ENCODE measurements at places on chromosomes 6 and 20.

DNA sequence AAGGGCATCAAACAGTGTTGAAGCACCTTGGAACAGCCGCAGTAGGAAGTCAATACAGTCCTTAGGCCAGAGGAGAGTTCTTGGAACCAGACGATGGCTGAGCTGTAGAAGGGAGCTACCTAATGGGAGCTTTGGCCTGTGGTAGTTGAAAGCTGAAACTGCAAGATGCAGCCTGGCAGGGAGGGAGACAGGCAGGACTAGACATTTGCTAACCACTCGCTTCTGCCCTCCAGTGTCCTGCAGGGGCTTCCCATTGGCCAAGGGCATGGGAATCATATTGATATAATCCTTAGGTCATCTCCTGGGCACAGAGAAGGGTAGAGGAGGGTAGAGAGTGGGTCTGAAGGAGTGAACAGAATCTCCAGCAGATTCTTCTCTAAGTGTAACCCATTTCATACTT, 60.4 kb downstream of the TPD52L1 start:
- DNase-seq = no peak

GRCh38 chr6:117268924-117269323, 3.6 kb downstream of the VGLL2 start:
- no peak for DNase-seq

DNA sequence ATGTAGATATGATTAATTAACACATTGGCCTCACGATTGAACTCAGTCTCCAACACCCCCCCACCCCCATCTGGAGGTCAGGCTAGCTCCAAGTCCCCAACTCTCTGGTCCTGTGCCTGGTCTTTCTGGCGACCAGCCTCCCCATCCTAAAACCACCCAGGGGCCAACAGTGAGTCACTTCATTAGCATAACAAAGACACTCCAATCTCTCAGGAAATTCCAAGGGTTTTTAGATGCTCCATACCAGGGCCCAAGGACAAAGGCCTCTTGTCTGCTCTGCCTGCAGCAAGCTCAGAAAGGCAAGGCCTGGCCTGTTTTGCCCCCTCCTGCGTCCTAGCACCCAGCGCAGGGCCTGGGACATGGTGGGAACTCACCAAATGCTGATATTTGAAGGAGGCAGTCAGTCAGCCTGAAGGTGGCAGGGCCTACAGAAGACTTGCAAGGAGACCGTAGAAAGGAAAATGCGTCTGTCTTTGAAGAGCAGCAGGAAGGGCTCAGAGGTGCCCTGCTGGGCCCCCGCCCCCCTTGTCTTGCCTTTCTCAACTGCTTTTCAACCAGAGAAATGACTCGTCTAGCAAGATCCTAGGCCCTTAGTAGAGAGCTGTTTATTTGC, 184.7 kb downstream of the CDH4 start:
- DNase-seq = no peak

DNA sequence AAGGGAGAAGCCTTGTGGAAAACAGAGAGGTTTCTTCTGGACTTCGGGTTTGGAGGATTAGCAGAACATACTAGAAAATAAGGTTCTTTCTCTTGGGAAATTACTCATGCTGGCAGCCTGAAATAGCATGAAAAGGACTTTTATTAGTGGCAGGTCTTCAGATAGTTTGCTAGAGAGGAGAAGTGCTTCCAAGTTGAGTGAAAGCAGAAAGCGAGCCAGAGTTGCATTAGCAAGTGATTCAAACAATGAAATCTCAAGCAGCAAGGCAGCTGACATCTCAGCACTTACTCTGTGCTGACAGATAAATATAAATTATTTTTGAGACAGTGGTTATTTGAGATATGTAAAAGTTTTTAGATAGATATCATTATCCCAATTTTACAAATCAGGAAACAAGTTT, 91.9 kb downstream of the PLCB4 start:
- DNase-seq = no peak

GRCh38 chr6:33636655-33637054, 15.5 kb downstream of the ITPR3 start:
- DNase-seq = no peak

GRCh38 chr6:16776394-16777017, 15.2 kb upstream of the ATXN1 start:
- no peak for DNase-seq

GRCh38 chr6:98641949-98642719, 192.2 kb upstream of the POU3F2 start:
- DNase-seq = no peak

GRCh38 chr6:120129228-120129627, 779.7 kb upstream of the MAN1A1 start:
- no peak for DNase-seq

GRCh38 chr6:135675862-135676261, 175.6 kb upstream of the PDE7B start:
- DNase-seq = no peak

DNA sequence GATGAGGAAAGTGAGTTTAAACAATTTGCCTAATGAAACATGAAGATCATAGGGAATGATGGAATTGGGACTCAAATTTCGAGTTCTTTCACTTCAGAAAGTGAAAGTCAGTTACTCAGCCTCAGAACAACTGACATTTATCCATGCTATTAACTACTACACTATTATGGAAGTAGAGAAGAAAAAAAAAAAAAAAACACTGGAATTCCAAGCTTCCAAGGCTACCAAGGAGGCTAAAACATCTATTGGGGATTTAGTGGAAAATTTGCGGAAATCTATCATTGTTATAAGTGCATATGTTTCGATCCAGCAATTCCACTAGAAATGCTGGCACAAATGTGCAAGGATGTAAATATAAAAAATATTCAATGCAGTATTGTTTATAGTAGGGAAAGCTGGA, 70.4 kb downstream of the TSHZ2 start:
- DNase-seq = no peak

DNA sequence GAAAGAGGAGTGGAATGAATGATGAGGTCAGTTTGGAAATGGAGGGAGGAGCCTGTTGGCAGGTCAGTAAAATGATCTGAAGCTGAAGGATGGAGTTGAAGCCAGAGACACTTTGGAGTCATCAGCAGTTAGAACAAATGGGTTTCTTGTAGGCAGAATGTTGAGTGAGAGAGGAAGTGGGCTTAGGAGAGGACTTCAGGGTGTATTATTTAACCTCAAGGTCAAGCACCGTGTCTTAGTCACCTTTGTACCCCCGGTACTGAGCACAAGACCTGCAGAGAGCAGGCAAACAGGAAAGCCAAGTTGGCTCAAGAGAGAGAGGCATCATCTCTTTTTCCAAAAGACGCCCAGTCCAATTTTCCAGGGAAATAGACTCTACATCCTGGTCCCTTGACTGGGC, 23.3 kb downstream of the C20orf173 start:
- DNase-seq = no peak

- no peak for DNase-seq
Observed at GRCh38 chr6:3236005-3236404, 8.6 kb upstream of the TUBB2B start.

DNA sequence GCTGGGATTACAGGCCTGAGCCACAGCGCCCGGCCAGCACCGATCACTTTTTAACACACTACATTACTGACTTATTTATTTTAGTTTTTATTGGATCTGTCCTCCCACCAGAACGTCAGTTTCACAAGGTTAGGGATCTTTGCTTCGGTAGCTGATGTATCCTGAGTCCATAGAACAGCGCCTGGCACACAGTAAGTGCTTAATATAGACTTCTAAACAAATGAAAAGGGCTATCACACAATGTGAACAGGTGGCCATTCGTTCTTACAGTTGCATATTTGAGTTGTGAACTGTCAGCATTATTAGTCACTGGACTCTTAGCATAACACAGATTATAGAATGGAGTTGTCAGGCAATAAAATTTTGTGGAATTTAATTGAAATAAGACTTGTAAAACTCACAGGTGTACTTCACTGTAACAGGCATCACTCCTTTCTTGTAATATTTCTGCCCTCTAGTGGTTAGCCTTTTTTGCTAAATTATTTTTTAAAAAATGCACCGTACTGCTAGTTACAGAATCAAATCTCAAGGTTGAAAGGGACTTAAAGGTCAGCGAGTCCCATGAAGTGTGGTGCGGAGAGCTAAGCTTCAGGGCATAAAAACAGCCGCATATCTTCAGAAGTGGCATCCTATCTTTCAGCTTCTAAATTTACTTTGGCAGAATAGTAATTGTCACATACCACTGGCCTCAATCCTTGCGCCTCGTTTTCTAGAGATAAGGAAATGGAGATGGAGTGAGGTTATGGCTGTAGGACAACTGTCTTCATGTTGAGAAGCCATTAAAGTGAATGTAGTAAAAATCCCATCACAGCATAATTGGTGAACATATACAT, 3.4 kb upstream of the TBC1D7 start:
- no peak for DNase-seq

DNA sequence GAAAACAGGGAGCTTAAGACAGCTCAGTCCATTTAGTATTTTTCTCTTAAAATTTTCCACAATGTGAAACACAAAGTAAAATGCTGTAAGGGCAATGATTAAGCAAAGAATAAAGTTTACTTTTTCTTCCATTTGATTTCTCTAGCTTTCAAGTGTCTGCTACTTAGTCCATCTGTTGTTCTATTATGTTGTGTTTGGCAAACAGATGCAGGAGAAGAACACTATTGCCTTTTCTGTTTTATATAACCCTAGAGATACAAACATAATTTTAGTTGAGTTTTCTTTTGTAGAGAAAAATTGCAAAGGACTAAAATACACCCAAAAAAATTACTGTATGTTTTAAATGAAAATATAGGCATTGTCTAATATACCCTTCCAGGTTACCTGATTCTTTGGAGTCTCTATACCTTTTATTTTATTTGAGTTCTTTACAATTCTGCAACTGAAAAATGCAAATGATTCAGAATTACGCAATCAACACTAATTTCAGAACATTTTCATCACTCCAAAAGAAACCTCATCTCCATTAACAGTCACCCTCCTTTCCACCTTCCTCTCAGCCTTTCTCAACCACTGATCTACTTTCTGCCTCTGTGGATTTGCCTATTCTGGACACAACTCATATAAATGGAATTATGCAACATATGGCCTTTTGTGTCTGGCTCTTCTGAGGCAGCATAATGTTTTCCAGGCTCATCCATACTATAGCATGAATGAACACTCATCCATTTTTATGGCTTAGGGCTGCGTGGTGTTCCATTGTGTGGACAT, 96.9 kb downstream of the MKKS start:
- DNase-seq = no peak

- no peak for DNase-seq
Observed at GRCh38 chr6:138467901-138468300, 31.4 kb downstream of the NHSL1 start.

DNA sequence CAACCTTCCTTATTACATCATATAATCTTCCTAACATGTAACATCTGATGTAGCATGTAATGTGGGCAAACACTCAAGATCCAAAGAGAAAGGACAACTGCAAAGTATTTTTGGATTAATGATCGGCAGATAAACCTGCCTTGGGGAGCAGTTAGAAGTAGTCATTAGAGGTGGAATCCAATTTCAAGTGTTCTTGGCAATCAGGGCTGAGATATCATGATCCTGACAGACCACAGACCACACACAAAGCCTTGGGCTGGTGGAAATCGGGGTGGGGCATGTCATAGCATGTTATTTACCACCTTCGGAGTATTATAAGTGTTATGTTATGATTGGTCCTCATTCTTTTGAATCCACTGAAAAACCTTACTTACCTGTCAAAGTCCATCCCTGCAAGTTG, 16.3 kb downstream of the NCOA5 start:
- no peak for DNase-seq

DNA sequence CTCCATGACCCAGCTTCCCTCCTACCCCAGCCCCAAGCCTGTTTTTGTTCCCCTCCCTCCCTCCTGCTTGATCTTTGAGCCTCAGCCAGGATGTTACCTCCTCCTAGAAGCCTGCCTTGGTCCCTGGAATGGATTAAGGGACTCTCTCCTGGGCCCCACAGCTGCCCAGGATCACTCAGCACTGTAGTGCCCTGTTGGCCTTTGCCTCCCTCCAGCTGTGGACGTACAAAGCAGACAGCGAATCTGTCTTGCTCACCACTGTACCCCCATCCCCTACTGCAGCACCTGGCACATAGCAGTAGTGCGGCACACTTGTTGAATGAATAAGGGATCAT, 11.8 kb upstream of the FAM110A start:
- DNase-seq = no peak

DNA sequence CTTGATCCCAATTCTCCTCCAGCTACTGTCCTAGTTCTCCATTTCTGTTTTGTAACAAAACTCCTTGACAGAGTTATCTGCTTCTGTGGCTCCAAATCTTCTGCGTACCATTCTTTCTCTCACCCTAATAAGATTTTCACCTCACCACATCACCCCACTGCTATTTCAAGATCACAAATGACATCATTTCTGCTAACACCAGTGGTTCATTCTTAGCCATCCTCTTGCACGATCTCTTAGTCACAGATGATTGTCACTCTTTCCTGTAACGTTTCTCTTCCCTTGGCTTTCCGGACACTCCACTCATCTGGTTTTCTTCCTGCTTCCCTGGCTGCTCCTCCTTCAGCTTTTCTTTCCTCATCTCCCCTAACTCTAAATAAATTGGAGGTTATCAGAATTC, 56.8 kb upstream of the FABP7 start:
- DNase-seq = no peak

DNA sequence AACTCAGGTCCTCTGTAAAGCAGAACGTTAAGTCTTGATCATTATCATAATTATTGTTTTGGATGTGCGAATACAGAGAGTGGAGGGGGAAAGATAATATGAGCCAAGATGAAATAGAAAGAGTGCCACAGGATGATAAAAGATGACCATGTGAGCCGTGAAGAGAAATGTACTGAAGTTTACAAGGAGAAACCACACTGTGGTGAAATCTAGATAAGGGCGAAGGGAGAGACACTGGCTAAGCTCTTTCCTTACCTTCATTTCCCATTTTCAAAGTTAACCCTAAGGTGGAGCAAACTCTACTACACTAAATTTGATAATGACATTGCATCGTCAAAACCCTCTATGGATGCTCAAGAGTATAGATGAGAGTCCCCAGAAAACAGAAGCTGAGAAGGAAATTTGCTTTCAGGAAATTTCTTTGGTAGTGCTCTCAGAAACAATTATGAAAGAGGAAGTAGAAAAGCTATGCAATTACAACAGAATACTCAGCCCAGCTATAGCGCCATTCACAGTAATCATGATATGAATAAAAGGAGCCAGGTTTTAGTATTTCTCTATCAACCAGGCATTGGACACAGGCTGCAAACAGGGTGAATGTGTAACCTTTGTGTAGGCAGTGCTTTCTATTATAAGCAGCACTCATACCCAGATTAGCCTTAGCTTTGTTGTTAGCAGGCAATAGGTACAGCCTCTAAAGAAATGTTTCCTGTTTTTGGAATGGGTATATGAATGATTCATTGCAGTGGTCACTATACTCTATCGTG, 1080.7 kb downstream of the GRIK2 start:
- DNase-seq = no peak

DNA sequence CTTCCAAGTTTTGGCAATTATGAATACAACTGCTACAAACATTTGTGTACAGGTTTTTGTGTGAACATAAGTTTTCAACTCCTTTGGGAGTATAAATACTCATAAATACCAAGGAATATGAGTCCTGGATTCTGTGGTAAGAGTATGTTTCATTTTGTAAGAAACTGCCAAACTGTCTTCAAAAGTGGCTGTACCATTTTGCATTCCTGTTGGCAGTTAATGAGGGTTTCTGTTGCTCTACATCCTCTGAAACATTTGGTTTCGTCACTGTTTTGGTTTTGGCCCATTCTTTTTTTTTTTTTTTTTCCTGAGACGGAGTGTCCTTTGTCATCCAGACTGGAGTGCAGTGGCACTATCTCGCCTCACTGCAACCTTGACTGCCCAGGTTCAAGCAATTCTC, 8.5 kb downstream of the AP5S1 start:
- DNase-seq = no peak
